ENCODE measurements at places on chromosomes 6 and 20.

DNA sequence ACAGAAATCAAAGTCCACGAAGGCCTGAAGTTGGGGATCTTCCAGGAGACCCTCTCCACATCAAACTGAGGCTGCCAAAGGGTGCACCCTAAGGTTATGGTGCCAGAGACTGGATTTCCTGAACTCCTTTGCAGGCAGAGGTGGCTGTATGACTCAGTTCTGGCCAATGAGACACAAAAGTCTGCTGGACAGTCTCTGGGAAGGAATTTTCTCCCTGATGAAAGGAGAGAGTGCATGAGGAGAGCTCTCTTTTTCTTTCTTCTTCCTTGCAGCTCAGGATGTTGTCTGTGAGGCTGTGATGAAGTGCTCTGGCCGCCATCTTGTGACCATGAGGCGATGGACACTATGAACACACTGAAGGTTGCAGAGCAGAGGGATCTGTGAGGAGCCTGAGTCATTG, 85.2 kb downstream of the MDGA1 start:
- no peak for DNase-seq

GRCh38 chr6:67683960-67684359, 951.1 kb upstream of the ADGRB3 start:
- DNase-seq = no peak

DNA sequence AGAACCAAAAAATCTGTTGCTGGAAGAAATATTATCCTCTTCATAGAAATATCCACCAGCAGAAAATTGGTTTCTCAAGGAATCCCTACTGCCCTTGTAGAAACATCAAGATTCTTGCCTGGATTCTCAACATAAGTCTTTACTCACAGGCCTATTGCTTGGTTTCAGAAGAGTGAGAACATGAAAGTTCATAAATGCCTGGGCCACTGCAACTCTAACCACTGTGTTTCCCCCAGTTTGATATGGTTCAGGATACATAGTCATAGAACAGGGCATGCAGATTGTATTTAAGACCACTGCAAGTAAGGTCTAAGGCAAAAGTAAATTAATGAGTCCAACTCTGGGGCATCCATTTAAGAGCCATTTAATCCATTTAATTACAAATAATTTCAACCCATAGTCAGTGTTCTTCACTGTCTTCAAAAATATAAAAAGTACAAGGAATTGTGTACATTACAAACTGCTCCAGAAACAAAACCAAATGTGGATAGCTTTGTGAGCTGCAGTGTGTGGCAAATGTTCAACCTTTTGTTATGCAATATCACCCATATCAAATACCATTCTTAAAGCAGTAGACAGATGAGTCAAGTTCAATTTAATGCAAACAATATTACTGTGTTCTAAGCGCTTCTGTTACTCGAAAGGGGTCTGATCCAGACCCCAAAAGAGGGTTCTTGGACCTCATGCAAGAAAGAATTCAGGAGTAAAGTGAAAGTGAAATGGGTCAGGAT, 83.3 kb downstream of the OPRM1 start:
- no peak for DNase-seq

DNA sequence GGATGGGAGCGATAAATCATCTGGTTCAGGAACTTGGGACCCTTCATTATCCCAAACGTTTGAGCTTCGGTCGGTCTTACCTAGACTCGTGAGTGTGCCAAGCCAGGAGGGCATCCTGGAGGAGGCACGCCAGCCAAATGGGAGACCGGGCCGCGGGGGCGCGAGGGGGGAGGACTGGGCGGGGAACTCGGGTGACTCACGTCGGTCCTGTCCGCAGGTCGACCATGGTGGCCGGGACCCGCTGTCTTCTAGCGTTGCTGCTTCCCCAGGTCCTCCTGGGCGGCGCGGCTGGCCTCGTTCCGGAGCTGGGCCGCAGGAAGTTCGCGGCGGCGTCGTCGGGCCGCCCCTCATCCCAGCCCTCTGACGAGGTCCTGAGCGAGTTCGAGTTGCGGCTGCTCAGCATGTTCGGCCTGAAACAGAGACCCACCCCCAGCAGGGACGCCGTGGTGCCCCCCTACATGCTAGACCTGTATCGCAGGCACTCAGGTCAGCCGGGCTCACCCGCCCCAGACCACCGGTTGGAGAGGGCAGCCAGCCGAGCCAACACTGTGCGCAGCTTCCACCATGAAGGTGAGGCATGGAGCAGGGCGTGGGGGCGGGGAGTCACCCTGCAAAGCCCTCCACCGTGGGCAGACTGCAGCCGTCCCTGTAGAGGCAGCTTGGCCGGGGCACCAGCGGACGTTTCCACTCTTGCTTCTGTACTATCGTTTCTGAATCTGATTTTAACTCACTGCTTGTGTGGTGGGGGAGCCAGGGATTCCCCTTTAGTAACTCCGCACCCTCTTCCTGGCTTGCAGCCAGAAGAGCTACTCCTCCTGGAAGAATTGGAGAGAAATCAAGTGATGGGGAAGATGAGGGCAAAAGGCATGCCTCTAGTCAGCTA, 2.7 kb downstream of the BMP2 start:
- peak; percentile 38 for DNase-seq

GRCh38 chr20:12695937-12696336, 312.8 kb upstream of the SPTLC3 start:
- no peak for DNase-seq

GRCh38 chr20:13219327-13220193, 1.5 kb upstream of the ISM1 start:
- peak; percentile 64 for DNase-seq

DNA sequence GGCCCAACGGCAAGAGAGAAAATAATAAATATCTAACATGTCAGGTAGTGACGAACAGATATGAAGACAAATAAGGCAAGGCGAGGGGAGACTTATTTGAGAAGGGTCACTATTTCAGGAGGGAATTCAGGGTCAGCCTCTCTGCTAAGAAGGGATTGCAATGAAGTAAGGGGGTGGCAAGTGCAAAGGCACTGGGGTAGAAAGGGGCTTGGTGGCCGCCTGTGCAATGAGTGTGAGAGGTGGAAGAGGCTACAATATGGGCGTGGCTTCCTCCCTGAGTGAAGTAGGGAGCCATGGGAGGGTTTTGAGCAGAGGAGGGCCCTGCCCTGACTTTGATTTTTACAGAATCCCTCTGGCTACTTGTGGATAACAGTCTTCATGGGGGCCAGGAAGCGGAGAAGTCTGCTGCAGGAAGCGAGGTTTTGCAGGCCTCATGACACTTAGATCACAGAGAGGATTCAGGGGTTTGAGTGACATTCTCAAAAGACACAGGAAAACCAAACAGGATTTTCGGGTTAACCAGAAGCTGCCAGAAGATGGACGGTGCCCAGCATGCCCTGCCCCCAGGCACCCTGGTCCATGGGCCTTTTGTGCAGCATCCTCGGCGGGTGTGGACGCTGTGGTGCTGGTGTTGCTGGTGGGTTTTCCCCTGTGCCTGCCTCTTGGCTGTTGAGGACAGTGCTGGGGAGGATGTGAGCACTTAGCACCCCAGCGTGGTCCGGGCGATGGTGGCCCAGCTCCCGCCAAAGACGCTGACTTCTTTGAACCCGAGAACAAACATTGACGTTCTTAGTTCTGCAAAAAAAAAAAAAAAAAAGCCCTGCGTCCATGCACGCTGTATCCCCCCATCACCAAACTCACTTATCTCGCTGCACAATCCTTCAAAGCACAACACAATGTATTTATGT, 124.2 kb upstream of the PTPN1 start:
- DNase-seq = no peak

DNA sequence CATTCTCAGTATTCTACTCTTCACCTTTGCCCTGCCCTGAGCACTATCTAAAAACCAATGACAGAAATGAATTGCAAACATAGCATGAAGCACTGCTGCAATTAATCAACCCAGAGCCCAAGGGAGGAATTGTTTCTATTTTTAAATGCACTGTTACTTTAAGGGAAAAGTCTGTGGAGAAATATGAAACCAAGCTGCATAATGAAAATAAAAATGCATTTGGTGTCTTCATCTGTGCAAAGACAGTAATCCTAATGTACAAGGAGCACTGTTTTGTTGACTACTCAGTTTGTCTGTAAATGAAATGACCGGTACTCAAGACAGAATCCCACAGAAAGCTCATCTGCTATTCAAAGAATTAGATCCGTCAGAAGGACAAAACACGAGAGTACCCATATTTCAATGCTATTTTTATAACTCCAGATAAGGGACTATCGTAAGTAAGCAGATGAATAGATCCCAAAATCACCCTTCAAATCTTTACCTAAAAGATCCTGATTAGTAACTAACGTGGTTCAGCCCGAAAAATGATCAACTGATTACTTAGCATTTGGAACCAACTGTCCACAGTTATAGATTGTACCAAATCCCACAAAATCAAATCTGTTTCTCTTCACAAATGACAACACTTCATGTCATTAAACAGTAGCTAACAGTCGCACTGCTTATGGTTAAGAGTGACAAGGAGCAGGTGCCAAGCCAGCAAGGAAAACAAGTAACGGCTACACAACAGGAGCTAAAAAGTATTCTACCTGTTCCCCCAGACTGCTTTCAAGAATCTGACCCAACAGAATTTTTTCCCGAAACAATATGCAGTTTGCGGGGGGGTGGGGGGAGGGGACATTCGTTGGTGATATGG, 2.4 kb downstream of the KIF13A start:
- DNase-seq = no peak

DNA sequence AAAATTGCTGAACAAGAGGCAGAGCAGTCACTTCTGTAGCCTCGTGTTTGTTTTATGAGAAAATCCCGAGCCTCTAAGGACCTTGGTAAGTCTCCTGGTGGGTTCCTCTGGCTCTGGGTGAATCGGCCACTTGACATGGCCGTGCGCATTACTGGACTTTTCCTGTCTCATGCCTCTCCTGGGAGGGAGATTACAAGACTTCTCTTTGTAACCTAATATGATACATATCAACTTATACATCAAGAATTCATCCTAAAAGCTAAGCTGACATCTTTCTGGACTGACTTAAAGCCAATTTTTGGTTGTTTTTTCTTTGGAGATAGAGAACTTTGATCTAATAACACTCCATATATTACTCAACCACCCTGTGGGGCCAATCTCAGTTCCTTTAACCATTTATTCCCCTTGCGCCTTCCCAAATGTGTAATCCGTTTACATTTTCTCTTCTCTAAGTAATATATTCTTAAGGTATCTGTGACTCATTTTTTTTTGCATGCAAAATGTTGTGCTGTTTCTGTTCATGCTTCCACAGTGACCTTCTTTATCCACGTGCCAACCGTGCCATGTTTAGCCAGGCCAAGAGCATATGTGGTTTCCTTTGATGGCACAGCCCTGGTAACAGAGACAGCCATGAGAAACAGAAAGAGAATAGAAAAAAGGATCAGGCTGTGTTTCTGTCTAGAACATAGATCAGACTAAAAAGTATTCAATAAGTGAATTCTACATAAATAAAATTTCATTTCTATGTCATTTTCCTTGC, 47.5 kb upstream of the JAG1 start:
- DNase-seq = no peak

- no peak for DNase-seq
Measured at GRCh38 chr20:10134176-10134575, 84.5 kb upstream of the SNAP25 start.

- no peak for DNase-seq
Measured at GRCh38 chr20:19519466-19519865, 238.6 kb upstream of the RIN2 start.

DNA sequence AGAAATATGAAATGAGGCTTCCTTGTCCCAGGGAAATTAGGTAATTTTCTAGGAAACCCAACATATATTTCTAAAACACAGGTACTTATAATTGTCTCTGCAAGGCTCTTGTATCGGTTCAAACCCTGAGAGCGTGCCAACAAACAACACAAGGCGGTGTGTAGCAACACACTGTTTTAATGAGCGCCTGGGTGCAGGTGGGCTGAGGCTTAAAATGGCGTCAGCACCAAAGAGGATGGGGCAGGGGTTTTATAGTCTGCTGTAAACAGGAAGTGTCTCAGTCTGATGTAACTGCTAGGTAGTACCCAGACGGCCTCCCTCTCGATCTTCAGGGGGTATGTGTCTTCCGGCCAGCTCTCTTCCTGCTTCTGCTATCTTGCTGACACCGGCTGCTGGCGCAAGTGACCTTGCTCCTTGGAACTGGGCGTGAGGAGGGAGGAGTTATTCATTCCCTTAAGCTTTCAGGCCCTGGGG, 69.7 kb downstream of the EPB41L2 start:
- no peak for DNase-seq

DNA sequence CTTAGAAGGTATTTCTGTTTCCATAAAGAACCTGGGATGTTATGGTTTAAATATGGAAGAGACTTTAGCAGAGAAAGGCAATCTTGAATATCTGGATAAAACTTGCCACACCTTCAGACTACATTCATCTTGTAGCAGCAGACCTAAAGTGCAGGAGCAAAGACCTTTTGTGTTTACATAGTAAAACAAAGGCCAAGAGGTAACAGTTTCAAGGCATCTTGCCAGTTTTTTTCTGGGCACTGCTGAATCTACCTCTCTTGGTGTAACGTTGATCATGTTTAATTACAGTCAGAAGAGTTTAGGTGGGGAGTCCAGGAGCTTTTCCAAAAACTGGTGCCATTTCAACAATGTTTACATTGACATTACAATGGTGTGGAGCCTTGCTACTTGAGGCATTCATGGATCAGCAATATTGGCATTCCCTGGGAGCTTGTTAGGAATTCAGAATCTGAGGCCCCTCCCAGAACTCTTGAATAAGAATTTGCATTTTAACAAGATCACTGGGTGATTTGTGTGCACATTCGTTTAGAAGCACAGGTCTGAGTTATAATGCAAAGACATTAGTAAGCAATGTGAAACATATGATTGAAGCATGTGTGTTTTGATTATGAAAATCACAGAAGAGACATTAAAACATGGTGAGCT, 94.5 kb downstream of the F13A1 start:
- DNase-seq = no peak

DNA sequence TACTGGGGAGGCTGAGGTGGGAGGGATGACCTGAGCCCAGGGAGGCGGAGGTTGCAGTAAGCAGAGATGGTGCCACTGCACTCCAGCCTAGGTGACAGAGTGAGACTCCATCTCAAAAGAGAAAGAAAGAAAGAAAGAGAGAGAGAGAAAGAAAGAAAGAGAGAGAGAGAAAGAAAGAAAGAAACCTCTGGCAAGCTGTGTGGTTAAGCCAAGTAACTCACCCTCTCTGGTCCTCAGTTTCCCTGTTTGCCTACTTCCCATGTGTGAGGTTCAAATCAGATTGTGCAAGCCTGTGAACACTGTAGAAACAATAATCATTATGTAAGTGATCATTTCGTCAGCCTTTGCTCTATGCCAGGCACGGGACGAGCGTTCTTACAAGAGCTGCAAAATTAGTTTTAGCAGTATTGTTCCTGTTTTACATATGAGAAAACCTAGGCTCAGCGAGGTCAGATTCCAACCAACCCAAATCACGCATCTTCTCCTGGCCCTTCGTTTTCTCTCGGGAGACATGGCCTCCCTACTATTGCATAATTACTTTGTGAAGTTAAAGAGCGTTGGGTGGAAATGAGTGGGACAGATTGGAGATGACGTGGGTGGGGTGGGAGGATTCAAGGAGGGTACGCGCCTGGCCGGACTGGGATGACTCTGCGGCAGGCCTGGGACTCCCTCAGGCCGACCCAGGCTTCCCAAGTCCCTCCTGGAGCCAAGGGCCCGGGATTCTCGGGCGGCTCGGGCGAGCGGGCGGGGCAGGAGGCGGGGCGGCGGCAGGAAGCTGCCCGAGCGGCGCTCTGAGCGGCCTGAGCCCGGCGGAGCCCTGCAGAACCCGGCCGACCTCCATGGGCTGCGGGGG, at the start of gene SNX21:
Gene SNX21, plus strand, starts transcription at position 770 of the 853 bp plus-strand sequence. CDS start 121 bp downstream, outside the sequence.
- DNase-seq = peak; percentile 92

- no peak for DNase-seq
Measured at GRCh38 chr6:167933847-167934246, 63.6 kb upstream of the KIF25 start.

Measured in heart left ventricle (tissue), 16 donors.